ENCODE measurements at places on chromosomes 3 and 15. TPM values are rescaled to one million over a fixed set of nuclear protein-coding genes. Genes with fewer than 3 reads are reported as not detected.

DNA sequence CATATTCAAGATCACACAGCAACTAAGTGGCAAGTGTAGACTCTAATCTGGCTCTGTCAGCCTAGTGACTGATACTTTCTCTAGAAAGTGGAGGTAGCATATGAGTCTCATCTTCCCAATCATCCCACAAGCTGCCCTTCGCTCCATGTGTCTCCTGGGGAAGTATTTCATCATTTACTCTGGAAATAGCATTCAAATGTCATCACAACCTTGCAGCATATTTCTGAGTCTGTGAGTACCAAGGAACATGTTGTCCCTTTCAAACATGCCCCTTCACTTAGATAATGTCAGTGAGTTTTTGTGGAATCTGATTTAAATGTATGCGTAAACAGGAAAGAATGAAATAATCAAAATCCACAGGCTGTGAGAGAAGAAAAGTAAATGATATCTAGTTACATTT is 322.9 kb downstream of the SLC9A9 start:
- no peaks in the 10 kb centered on the region for H3K27me3 ChIP-seq
- no peak overlapping the region for H3K4me3 ChIP-seq
- peaks cover 3% of the 10 kb centered on the region for H3K4me1 ChIP-seq
- DNase-seq: no peak

DNA sequence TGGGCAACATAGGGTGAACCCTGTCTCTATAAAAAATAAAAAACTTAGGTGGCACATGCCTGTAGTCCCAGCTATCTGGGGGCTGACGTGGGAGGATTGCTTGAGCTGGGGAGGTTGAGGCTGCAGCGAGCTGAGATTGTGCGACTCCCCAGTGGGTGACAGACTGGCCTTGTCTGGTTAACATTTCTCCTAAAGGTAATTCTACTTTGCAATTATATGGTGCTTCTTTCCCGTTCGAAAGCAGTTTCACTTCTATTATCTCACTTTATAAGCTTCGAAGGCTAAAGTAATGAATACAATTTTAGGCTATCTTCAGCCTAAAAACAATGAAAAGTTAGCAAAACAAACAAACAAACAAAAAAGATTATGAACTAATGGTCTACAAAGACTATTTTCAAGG is 35.3 kb downstream of the COMMD2 start:
- no peaks in the 10 kb centered on the region for H3K4me1 ChIP-seq
- H3K27ac ChIP-seq: no peak overlapping the region
- peak overlapping the region; percentile 16 for H3K4me3 ChIP-seq

DNA sequence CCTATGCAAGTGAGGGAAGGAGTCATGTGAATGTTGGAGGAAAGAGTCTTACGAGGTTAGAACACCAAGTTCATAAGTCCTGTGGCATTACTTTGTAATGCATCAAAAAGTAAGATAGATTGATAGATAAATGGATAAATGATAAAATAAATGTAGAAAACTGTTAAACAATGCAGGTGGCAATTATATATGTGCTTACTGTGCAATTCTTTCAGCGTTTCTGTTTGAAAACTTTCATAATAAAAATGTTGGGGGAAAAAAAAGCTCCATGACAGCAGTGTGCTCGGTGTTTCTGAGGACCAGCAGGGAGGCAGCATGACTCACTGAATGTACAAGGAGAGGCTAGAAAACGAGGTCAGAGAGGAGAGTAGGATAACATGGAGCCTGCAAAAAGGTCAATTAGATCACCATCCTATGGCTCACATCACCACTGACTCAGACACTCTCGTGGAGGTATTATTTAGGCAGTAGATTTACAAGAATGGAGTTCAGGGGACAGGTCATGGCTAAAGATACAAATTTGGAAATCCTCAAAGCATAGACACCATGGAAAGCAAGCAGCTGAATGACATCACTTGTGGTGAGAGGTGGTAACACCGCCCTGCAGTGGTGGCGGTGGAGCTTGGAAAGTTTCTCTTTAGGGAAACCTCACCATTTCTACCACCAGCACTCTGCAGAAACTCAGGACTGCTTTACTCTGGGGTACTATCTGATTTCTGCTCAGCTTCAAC is 219.8 kb downstream of the CTNNB1 start:
- no peaks in the 10 kb centered on the region for H3K4me1 ChIP-seq
- no peak overlapping the region for H3K4me3 ChIP-seq
- H3K36me3 ChIP-seq: no peaks in the 10 kb centered on the region
- no peak overlapping the region for H3K27ac ChIP-seq
- H3K27me3 ChIP-seq: no peaks in the 10 kb centered on the region

DNA sequence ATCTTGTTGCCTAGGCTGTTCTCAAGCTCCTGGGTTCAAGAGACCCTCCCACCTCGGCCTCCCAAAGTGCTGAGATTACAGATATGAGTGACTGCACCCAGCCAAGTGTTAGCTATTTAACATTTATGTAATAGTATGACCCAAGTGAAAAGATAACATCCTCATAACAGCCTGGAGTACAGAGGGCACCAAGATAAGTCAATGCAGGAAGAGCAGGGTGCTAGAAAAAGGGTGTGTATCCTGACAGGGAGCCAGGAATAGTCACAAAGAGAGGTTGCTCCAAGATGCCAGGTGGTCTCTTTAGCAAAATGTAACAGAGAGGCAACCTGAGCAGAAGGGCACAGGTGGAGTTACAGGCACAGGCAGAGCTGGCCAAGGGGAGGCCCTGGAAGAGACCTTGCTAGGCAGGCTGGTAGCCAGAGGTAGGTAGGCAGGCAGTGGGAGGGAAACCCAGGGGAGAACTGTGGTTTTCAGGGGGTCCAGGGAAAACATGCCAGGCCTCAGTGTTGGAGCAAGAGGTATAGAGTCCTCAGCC is 277.4 kb downstream of the ERC2 start:
- no peak overlapping the region for H3K4me3 ChIP-seq
- DNase-seq: no peak
- no peaks in the 10 kb centered on the region for H3K36me3 ChIP-seq
- H3K4me1 ChIP-seq: no peaks in the 10 kb centered on the region
- H3K27ac ChIP-seq: no peak overlapping the region
- no peaks in the 10 kb centered on the region for H3K27me3 ChIP-seq

GRCh38 chr3:58470363-58471024 is 21.4 kb upstream of the KCTD6 start:
- no peak for DNase-seq
- peaks cover 28% of the 10 kb centered on the region for H3K4me1 ChIP-seq
- no peak overlapping the region for H3K4me3 ChIP-seq
- no peaks in the 10 kb centered on the region for H3K27me3 ChIP-seq
- peak overlapping the region; percentile 37 for H3K27ac ChIP-seq

GRCh38 chr15:39127151-39127790 is 453.6 kb upstream of the THBS1 start:
- no peak overlapping the region for H3K4me3 ChIP-seq
- no peaks in the 10 kb centered on the region for H3K36me3 ChIP-seq
- no peak overlapping the region for H3K27ac ChIP-seq
- DNase-seq: no peak
- no peaks in the 10 kb centered on the region for H3K27me3 ChIP-seq
- H3K4me1 ChIP-seq: peaks cover 8% of the 10 kb centered on the region

IFT57 gene
- total RNA-seq: 290 TPM

TJP1 gene
- 167 TPM for total RNA-seq

STX19 gene
- 3.4 TPM for total RNA-seq

UMPS gene
- 22.7 TPM for total RNA-seq
